Esophagus squamous epithelium (tissue), 5 donors: ENCODE measurements at places on chromosomes 5 and 9.

- no peak for DNase-seq
These were observed 71.2 kb upstream of the COX7C start for GRCh38 chr5:86546582-86546981.

DNA sequence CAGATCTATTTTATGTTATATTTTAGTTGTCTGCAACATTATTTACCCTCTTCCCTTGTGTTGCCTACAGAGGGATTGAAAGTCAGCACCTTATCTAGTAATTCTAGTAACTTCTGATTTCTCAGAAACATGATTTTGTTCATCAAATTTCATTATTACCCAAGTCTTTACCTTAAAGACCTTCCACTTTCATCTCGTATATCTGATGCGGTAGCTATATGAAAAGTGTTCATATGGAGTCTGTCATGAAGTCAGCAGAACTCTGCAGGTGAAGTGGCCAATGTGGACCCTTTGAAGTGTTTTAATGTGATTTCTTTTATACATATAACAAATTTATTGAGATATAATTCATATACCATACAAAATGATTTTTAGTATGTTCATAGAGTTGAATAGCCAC lies 40.0 kb downstream of the SLC44A1 start:
- DNase-seq, result no peak

DNA sequence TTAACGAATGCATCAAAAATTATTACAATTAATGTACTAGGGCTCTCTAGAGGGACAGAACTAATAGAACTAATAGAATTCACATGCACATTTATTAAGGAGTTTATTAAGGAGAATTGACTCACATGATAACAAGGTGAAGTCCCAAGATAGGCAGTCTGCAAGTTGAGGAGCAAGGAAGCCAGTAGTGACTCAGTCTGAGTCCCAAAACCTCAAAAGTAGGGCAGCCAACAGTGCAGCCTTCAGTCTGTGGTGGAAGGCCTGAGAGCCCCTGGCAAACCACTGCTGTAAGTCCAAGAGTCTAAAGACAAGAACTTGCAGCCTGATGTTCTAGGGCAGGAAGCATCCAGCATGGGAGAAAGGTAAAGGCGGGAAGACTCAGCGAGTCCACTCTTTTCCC lies 633.8 kb downstream of the SEMA5A start:
- DNase-seq, result no peak

GRCh38 chr5:71658916-71659662 lies 60.0 kb upstream of the CARTPT start:
- no peak for DNase-seq

- no peak for DNase-seq
These were observed 208.8 kb downstream of the DNAH5 start for GRCh38 chr5:13735691-13736090.

- DNase-seq, result no peak
These were observed 21.3 kb downstream of the NR6A1 start for GRCh38 chr9:124749781-124750180.

DNA sequence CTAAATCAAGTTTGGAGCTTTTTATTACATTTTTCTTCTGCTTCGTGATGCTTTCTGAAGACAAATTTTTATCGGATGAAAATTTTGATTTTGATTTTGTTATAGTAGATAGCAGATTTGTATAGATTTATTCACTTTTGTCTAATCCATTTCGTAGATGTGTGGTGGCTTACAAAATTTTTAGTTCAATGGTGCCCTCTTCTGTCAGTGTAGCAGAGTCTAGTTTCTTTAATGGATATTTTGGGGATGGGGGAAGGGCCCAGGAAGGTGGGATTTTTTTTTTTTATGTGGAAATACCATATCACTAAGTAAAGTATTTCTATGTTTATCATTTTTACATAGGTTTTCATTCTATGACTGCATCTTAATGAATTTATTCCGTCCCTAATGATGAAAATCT lies 259.9 kb upstream of the TARS1 start:
- DNase-seq, result no peak

DNA sequence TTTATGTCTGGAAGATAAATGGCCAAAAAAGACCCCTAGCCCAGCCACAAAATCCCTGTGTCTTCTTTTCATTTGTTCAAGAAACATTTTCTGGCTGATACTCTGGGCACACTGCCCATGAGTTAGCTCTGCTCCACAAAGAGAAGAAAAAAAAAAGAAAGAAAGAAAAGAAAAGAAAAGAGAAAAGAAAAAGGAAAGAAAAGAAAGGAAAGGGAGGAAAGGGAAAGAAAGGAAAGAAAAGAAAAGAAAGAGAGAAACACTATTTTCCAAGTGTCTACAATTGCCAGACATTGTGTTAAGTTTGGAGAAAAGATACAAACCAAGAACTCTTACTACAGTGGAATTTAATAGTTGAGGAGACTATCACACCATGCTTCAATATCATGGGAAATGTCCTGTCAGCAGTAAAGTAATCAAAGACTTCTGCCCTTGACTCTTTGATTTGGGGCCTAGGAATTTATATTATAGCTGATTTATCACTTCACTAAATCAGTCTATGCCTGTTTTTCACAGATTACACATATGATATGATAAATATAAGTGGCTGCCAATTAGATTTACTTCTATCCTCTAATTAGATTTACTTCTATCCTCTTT lies 3.0 kb downstream of the TRMO start:
- DNase-seq, result no peak

- DNase-seq, result no peak
These were observed 8.8 kb downstream of the RGS7BP start for GRCh38 chr5:64514612-64515011.

GRCh38 chr9:96302021-96302420 lies at the start of gene HSD17B3:
TSS of gene HSD17B3 (minus strand) at chr9:96302176. CDS start at chr9:96302104, 72 bp downstream.
- no peak for DNase-seq

DNA sequence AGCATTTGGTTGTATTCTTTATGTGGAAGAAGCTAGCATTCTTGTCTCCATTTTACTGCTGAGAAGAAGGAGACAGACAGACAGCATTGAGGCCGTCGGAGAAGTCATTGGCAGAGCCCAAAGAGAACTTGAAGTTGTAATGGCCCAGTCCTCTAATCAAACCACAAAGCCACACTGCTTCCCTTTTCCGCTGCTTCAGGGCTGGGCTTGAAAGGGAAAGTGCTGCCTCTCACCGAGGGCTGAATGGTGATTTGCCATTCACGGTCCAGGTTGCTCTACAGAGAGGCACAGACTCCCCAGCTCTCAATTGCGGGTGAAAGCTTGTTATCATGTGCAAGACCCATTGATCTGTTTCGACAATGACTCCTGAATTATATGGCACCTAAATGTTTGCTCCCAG lies 25.6 kb upstream of the POU4F3 start:
- DNase-seq, result no peak

DNA sequence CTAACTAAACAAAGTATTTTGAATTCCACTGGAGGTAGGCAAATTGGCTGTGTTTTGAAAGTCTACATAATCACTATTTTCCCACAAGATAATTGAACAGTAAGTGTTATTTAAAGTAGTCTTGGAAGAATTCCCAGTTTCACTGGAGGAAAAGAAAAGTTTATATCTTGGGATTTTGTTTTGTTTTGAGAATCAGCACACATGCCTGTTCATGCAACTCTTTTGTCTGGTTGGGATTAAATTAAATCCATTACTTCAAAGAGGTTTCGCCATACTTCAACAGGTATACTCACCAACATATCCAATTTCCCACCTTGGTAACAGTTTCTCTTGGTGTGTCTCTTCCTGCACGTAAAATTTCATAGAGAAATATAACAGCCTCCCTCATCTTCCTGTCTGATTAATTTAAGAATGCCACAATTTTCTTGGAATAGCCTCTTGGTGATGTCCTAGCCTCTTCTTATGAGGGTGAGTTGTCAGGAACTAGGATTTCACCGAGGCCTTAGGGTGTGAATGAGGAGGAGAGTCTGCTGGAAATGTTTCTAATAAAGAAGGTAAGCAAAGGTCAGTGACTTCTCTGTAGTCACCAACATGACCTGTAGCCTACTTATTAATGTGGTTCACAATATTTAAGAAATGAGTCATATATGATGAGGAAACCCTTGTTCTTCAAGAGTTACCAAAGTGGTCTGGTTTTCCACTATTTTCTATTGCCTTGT lies 48.1 kb downstream of the ITGA2 start:
- DNase-seq, result no peak

GRCh38 chr9:5799314-5799713 lies 33.6 kb downstream of the ERMP1 start:
- DNase-seq, result no peak

DNA sequence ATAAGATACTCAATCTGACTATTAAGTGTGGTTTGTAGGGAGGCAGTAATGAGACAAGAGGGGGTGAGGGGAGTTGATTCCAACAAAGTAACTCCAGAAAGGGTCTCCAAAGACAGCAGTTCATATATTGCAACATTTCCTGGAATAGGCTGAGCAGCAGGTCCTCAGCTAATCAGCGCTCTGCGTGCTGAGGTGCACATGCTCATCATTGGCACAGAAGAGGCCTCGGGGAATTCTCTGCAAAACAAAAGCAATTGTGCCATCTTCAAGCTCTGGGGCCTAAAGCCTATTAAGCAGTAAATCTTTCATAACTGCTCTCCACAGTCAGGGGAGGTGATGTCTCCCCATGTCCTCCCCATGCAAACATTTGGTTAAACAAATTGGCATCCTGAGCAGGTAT lies 357.3 kb downstream of the SPOCK1 start:
- DNase-seq, result no peak

- DNase-seq, result no peak
These were observed 157.2 kb downstream of the CDH10 start for GRCh38 chr5:24487368-24488229.

DNA sequence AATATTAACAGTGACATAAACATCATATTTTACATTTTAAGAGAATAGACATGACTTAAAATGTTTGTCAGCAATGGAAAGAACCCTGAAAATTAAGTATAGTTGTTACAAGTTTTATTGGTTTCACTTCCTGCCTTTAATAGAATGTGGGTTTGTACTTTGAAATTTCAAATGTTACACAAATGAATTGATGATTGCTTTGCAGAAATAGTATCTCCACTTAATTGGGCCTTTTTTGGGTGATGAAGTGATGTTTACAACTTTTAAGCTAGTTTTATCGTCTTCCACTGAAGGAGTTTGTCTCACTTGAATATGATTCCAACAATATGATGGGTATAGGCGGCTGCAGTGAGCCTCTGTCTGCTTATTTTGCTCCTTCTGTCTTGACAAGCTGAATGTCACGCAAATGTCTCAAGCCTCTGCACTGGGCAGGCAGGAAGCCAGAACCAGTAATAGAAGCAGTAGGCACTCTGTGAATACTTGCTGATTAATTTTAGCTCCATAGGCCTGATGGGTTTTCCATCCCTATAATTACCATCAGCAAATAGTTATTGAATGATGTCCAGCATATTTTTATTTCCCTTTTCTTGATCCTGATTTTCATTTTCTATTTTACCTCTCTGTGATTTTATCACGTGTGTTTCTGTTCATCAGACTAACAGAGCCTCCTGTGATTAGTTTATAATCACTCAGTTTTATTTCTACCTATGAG lies 10.6 kb upstream of the NR3C1 start:
- no peak for DNase-seq

DNA sequence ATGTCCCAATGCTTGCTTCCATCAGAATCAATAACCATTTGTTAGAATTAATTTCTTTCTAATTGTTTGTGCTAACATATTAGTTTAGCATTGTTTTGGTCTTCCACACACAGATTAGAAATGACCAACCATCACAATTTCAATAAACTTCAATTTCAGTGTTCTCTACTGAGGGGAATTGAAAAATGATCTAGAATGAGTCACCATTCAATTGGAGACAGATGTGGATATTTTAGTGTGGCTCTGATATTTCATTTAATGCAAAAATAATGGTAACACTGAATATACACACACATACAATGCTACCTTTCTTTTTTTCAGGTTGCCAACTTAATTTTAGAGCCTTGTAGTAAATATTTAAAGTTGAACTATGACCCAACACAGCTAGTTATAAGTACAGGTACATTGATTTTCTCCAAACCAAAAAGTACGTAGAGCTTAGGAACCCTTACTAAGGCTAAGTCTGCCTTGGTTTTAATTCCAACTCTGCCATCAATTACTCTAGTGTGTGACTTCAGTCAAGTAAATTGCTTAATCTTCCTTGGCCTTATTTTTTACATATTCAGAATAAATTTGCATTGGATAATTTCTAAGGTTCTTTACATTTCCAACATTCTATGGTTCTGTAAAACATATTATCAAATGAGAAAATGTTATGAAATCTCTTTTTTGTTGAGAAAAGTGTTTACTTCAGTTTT lies 143.9 kb downstream of the DMRTA1 start:
- DNase-seq, result no peak

DNA sequence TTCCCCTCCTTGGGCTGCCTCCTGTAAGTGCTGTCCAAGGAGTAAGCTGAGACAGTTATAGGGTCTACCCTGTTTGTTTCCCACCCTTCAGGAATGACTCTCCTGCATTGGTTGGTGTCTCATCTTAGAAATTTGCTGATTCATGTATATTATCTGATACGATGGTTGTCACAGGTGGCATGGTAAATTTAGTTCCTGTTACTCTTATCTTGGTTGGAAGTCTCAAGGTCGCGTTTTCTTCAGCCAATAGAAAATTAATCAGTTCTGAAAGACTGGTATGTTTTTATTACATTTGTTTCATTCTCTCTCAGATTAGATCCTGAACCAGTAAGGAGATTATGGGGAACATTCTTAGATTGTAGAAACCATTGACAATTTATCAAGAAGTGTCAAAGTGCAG lies 42.7 kb downstream of the SCGB3A1 start:
- no peak for DNase-seq

- DNase-seq, result no peak
These were observed 6.1 kb downstream of the PRDM6 start for GRCh38 chr5:123094919-123095797.

DNA sequence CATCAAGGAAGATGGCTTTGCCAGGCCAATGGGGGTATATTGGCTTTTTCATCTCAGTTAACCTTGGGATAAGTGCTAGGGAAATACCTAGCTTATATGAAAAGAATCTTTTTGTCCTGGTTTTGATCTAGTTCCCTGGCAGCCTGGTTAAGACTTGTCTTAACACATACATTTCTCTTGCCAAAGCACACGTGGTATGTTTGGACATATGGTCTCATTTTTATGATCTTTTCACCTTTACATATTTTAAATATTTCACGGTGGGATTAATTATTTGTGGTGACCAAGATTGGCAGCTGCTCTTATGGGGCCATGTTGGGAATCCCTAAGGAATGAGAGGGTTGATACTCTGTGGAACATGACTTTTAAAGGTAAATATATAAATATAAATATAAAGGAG lies 312.5 kb downstream of the NPR3 start:
- DNase-seq, result no peak

DNA sequence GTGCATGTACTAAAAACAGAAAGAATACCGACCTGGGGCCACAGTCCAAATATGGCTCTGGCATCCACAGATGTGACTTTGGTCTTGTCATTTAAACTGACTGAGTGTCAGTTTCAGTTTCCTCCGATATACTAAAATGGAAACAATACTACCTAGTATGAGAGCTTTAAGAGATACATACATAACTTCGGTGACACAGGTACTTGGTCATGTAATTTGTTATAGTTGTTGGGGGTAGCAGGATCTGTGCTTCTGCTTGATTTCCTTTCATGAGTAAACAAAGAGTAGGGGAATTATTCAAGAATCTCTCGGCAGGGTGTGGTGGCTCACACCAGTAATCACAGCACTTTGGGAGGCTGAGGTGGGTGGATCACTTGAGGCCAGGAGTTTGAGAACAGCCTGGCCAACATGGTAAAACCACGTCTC lies 32.1 kb downstream of the MTMR12 start:
- no peak for DNase-seq
